ENCODE measurements at places on chromosomes 13 and 19.

DNA sequence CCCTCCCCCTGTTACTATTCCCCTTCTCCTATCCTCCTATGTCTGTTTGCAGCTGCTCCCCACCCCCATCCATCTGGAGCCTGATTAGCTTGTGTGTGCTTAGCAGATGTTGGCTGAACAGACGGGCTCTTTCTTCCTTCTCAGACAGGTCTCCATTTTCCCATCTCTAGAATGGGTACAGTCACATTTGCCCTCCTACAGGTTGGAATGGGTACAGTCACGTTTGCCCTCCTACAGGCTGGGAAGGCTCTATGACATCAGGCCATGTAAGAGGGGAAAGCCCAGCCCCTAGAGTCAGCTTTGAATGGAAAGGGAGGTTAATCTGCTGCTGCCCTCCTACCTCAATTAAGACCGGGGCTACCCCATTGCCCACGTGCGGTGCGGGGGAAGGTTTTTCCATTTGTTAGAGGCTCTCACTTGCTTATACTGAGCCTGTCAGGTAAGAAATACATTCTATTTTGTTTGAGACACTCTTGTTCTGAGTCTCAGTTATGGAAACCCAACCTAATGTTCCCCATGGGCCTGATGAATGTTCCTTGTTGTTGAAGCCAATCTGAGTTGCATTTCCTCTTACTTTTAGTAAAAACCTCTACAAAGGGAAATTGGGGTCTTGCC, 2.2 kb upstream of the CLEC17A start:
- no peak for DNase-seq

GRCh38 chr13:106103779-106104178, 431.7 kb downstream of the EFNB2 start:
- DNase-seq = no peak

DNA sequence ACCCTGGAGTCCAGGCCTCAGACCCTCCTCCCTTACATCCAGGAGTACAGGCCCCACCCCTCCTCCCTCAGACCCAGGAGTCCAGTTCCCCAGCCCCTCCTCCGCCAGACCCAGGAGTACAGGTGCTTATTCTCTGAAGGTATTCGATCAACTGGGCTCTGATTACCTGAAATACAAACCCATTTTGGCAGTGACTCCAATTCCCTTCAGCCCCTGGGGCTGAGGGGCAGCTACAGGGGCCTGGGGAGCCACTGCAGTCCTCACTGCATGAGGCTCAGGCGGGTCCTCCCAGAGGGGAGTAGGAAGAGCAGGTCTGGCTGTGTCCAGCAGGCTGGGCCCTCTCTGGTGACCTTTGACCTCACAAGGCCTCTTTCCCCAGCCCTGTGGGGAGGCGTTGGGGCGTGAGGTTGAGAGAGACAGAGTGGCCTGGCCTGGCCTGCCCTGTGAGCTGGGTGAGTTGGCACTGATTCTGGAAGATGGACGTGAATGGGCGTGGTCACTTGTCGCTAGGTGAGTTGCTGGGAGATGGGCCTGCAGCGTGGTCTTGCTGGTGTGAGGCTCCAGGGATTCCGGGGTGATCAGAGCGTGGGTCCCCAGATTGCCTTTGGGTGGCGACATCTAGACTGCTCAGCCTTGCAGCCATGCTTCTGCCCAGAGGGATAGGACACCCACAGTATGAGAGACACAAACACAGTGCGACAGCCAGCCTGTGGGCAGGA, 3.1 kb downstream of the BCAT2 start:
- DNase-seq = no peak

DNA sequence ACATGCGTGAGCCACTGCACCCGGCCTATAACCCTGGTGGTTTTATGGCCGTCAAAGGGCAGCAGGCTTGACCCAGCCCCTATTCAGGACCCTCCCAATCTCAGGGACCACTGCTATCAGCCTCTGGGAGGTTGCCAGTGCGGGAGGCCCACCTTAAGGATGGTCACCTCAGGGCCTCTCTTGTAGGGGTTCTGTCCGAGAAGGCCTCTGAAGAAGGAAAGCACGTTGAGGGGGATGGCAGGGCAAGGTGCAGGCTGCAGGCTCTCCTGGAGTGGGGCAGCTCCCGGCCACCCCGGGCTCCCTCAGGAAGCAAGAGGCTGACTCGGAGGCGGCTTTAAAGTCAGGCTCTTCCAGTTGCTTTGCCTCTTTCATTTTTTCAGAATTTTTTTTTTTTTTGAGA, 6.0 kb upstream of the GRTP1 start:
- no peak for DNase-seq

Measured in ACHN (cell line).